ENCODE measurements at places on chromosomes 5 and 9. TPM values are rescaled to one million over a fixed set of nuclear protein-coding genes. Genes with fewer than 3 reads are reported as not detected.

Gene DMRT3
- not detected for total RNA-seq

Gene PCAT7
- total RNA-seq: not detected

Gene DELE1
- 74.1 TPM for total RNA-seq

Gene NMUR2
- not detected for total RNA-seq

Gene HMCN2
- total RNA-seq: not detected

Gene MAP1B
- 0.32 TPM for total RNA-seq

Gene FGD3
- 42.9 TPM for total RNA-seq

Gene NCS1
- total RNA-seq: 23.5 TPM

Gene MEGF10
- total RNA-seq: not detected

Gene LNPEP
- 37.9 TPM for total RNA-seq

Gene ANKRD18B
- total RNA-seq: 2.6 TPM

Gene PCDHA3
- not detected for total RNA-seq

Gene SMIM27
- total RNA-seq: 15.5 TPM

Gene HRH2
- total RNA-seq: 34.3 TPM

Gene LRSAM1
- total RNA-seq: 26.6 TPM

Gene IFNK
- total RNA-seq: not detected

Gene GFRA3
- 0.32 TPM for total RNA-seq

Gene ZBTB34
- 6.7 TPM for total RNA-seq

Gene TPM2
- total RNA-seq: 4.6 TPM

Gene PCDHGA7
- total RNA-seq: 0.16 TPM

Gene SGCD
- total RNA-seq: not detected

Gene ALDOB
- total RNA-seq: not detected

Gene BAAT
- not detected for total RNA-seq

Gene SNCB
- not detected for total RNA-seq

Gene IL9
- total RNA-seq: 104 TPM

All from activated T-helper 2 cell treated with anti-CD3 and anti-CD28 coated beads, Interferon-gamma antibody, Interleukin-2, Interleukin-4, amounts not matched to agents 10 μg/mL and 5 μg/mL and 100 μg/mL, durations not matched to agents 14 hours and 24 hours and 36 hours (primary cell).